Activated naive CD4-positive, alpha-beta T cell treated with anti-CD3 and anti-CD28 coated beads, Interleukin-2, amount 10 ng/mL, durations not matched to agents 7 days and 5 days (primary cell): ENCODE measurements at places on chromosomes 11 and 22.

DNA sequence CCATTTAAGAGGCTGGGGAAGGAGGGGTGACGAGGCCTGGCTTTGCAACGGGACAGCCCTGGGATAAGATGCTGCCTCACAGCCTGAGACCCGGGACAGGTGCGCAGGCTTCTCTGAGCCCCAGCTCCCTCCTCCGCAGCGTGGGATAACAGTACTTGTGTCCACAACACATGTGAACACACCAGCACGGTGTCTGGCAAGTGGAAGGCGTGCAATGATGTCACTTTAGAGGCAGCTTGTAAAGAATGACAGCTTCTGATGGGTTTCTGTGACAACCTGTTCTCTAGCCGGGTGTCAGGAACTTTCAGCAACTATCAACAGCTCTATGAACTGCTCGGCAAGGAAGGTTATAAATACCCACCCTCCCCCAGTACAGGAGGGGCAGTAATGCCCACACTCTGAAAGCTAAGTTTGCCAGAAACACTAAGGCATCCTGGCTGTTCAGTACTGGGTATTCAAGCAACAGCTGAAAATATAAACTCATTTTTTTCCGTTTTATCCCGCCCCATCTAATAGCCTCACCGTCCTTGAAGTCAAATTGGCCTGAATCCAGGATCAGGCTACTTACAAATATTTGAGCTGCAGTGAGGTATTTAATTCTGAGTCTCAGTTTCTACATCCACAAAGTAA, 59.7 kb downstream of the MYH9 start:
- peaks cover 85% of the 10 kb centered on the region for H3K36me3 ChIP-seq
- DNase-seq, result no peak
- no peaks in the 10 kb centered on the region for H3K27me3 ChIP-seq
- H3K4me3 ChIP-seq, result no peak overlapping the region

- peaks cover 11% of the 10 kb centered on the region for H3K4me1 ChIP-seq
- H3K27ac ChIP-seq, result no peak overlapping the region
- no peak for DNase-seq
Measured at GRCh38 chr11:86210898-86211297, 33.7 kb upstream of the EED start.

- H3K27me3 ChIP-seq, result no peaks in the 10 kb centered on the region
- no peak overlapping the region for H3K4me3 ChIP-seq
- H3K4me1 ChIP-seq, result no peaks in the 10 kb centered on the region
Measured at GRCh38 chr11:100232006-100232405, 455.1 kb upstream of the ARHGAP42 start.

GRCh38 chr11:110303414-110303826, 7.0 kb upstream of the RDX start:
- no peaks in the 10 kb centered on the region for H3K36me3 ChIP-seq
- H3K27ac ChIP-seq, result no peak overlapping the region
- no peak for DNase-seq
- peaks cover 4% of the 10 kb centered on the region for H3K27me3 ChIP-seq
- H3K4me3 ChIP-seq, result no peak overlapping the region

DNA sequence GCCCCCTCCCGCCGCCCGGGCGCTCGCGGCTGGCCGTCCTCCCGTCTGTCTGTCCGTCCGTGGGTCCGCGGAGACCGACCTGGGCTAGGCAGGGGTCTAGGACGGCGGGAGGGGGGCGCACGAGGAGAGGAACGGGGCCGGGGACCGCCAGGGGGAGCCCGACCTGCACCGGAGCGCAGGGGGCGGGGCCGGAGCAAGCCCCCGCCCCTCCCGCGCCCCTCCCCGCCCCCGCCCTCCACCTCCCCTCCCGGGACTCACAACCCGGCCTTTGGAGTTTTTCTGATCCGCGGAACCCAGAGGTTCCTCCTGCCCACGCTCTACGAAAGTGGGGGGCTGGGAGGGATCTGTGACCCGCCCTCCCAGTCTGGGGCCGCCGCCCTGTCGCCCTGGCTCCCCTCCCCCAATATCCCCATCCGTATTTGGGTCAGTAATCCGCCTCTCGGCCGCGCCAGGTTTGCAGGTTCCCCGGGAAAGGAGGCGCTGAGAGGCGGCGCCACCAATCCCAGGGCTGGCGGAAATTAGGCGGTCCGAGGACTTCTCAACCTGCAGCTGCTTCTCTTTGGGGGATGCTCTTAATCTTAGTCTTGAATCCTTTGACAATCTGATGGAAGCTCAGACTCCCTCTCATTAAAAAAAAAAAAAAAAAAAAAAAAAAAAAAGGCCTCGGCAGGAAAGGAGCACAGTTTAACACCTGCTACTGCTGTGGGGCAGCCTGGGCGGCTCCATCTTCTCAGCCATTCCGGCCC, 925 bp upstream of the KCNJ11 start:
- no peaks in the 10 kb centered on the region for H3K36me3 ChIP-seq
- H3K4me1 ChIP-seq, result peaks cover 16% of the 10 kb centered on the region
- H3K27ac ChIP-seq, result no peak overlapping the region
- H3K27me3 ChIP-seq, result peaks cover 61% of the 10 kb centered on the region
- peak; percentile 84 for DNase-seq

DNA sequence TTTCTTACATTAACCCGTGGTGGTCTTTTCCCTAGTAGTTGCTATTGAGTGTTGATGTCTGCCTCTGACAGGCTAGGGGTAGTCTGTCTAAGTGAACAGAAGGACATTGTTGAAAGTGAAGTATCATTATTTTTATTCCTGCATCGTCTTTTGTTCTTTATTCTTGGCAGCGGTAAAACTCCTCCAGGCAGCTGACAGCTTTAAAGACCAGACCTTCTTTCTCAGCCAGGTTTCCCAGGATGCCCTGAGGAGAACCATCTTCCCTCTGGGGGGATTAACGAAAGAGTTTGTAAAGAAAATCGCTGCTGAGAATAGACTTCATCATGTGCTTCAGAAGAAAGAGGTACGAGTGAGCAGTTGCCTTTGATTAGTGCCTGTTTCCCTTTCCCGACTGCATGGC, 14.6 kb downstream of the TRMU start:
- no peak overlapping the region for H3K4me3 ChIP-seq
- DNase-seq, result no peak
- H3K27me3 ChIP-seq, result no peaks in the 10 kb centered on the region
- H3K4me1 ChIP-seq, result no peaks in the 10 kb centered on the region
- no peak overlapping the region for H3K27ac ChIP-seq
- H3K36me3 ChIP-seq, result peaks cover 50% of the 10 kb centered on the region

- H3K27ac ChIP-seq, result no peak overlapping the region
- DNase-seq, result no peak
- H3K4me3 ChIP-seq, result no peak overlapping the region
Measured at GRCh38 chr11:95266751-95267374, 35.9 kb upstream of the SESN3 start.

DNA sequence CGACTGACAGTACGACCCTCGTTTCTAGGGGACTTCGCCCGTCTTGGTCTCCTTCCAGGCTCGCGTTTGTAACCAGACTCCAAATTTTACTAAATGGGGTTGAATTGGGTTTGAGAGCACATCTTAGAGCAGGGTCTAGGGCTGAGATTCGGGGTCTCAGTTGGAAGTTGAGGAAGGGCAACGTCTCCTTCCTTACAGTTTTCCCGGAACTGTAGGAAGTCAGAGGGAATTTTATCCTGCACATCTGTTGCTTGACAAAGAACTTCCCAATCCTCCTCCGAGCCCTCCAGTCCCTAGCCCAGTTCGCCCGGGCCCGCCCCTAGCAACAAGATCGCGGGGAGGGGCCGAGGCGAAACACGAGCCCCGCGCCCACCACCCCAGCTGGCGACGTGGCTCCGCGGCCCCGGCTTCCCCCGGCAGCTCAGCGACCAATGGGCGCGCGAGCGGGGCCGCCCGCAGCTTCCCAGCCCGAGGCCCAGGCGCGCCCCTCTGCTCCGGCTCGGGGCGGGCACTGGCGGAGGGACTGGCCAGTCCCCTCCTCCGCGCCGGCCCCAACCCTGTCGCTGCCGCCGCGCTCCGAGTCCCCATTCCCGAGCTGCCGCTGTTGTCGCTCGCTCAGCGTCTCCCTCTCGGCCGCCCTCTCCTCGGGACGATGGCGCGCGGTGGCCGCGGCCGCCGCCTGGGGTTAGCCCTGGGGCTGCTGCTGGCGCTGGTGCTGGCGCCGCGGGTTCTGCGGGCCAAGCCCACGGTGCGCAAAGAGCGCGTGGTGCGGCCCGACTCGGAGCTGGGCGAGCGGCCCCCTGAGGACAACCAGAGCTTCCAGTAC, at the start of gene RCN1:
TSS of gene RCN1 (plus strand) at position 530 of the 826 bp plus-strand sequence. CDS start at position 653, 123 bp downstream.
- H3K4me3 ChIP-seq, result peak within 1 kb of the TSS; percentile 81
- peaks cover 2% of the 10 kb centered on the region for H3K36me3 ChIP-seq
- peaks cover 25% of the 10 kb centered on the region for H3K4me1 ChIP-seq
- peak within 1 kb of the TSS; percentile 89 for H3K27ac ChIP-seq

GRCh38 chr11:23924226-23924625, 572.6 kb upstream of the LUZP2 start:
- H3K4me1 ChIP-seq, result no peaks in the 10 kb centered on the region
- no peak for DNase-seq
- H3K27me3 ChIP-seq, result no peaks in the 10 kb centered on the region
- no peak overlapping the region for H3K27ac ChIP-seq

GRCh38 chr11:32939046-32939445, 46.4 kb downstream of the QSER1 start:
- no peaks in the 10 kb centered on the region for H3K27me3 ChIP-seq
- H3K4me3 ChIP-seq, result no peak overlapping the region
- no peak for DNase-seq

- no peaks in the 10 kb centered on the region for H3K27me3 ChIP-seq
- no peak overlapping the region for H3K27ac ChIP-seq
- H3K36me3 ChIP-seq, result no peaks in the 10 kb centered on the region
- H3K4me1 ChIP-seq, result no peaks in the 10 kb centered on the region
- no peak overlapping the region for H3K4me3 ChIP-seq
- DNase-seq, result no peak
Measured at GRCh38 chr11:27291954-27292636, 70.9 kb downstream of the CCDC34 start.

GRCh38 chr22:17629641-17630040, 1.1 kb upstream of the ATP6V1E1 start:
- peaks cover 28% of the 10 kb centered on the region for H3K4me1 ChIP-seq
- no peak overlapping the region for H3K27ac ChIP-seq
- H3K27me3 ChIP-seq, result no peaks in the 10 kb centered on the region
- H3K36me3 ChIP-seq, result peaks cover 14% of the 10 kb centered on the region
- H3K4me3 ChIP-seq, result peak overlapping the region; percentile 99

- H3K4me1 ChIP-seq, result no peaks in the 10 kb centered on the region
- no peak overlapping the region for H3K27ac ChIP-seq
- H3K36me3 ChIP-seq, result peaks cover 59% of the 10 kb centered on the region
- DNase-seq, result no peak
Measured at GRCh38 chr11:71482216-71482615, 29.2 kb downstream of the NADSYN1 start.
